ENCODE measurements at places on chromosomes 7 and 10.

- no peak for DNase-seq
Measured at GRCh38 chr10:69684020-69684980, 54.3 kb downstream of the FAM241B start.

DNA sequence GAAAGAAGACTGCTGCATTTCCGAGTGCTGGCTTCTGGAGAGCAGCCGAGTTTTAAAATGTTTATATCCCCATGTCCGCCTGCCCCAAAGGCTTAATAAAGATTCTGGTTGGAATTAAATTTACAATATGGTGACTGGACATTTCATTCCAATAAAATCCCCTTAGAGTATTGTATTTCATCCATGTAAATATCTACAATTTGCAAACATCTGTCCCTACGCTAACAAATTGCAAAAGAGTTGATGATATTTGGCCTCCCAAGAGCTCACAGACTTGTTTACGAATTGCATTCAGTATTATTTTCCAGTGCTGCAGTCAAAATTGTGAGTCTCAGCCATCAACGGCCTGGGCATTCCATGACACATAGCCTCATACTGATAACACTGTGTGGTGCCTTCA, 50.1 kb downstream of the PLEKHS1 start:
- DNase-seq, result no peak

DNA sequence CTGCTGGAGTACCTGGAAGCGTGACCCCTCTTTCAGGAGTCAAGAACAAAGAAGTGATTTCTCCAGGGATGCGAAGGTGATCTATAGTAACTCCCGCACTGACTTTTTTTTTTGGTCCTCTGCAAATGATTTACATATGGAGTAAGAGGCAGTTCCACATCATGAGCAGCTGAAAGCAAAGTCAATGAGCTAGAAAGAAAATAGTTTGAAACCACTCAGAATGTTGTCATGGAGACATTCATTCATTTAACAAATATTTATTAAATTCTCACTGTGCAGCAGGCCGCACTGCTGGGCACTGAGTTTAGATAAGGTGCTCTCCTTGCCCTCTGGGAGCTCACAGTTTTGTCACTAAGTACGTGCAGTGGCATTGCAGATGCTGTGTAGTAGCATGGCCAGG, 206.7 kb downstream of the CAMK1D start:
- no peak for DNase-seq

GRCh38 chr10:114615600-114616007, 42.5 kb downstream of the ABLIM1 start:
- no peak for DNase-seq

- DNase-seq, result no peak
Measured at GRCh38 chr7:69047151-69047754, 551.0 kb upstream of the AUTS2 start.

Data from posterior cingulate gyrus (tissue), 11 donors.